ENCODE measurements at places on chromosomes 2 and 18.

DNA sequence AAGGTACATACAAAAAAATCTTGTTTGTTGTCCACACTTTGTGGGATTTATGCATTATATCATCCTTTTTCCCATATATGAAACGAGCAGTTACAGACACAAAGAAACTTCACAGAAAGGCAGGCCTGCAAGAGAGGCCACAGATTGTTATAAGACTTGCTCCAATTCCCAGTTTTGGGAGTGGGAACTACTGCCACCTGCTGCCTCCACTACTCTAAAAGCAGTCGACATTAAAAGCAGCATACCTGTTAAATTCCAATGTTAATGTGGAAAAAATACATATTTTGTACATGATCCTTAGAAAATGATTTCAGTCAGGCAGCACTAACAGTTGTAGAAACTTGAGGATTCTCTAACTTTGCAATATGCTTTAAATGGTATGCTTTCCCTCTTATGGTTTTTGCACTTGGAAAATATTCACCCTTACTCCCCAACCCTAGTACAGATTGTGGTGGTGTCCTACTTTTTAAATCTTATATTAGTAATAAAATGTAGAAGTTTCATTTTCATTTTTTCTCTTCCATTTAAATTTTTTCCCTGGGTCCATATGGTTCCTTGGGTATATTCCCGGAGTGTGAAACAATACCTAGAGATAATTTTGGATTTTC is 37.9 kb downstream of the SLC38A11 start:
- DNase-seq, result no peak

DNA sequence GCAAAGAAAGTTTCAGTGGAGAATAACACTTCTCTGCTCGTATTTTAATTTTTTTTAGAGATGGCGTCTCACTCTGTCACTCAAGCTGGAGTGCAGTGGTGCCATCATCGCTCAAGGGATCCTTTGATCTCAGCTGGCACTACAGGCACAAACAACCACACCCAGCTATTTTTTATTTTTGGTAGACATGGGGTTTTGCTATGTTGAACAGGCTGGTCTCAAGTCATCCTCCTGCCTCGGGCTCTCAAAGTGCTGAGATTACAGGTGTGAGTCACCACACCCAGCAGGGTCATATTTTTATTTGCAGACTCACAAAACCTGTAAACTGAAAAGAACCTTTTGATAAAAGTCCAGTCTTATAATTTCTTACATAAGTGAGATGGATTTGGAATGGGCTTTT is 2.6 kb downstream of the TRAK2 start:
- DNase-seq, result peak; percentile 58

DNA sequence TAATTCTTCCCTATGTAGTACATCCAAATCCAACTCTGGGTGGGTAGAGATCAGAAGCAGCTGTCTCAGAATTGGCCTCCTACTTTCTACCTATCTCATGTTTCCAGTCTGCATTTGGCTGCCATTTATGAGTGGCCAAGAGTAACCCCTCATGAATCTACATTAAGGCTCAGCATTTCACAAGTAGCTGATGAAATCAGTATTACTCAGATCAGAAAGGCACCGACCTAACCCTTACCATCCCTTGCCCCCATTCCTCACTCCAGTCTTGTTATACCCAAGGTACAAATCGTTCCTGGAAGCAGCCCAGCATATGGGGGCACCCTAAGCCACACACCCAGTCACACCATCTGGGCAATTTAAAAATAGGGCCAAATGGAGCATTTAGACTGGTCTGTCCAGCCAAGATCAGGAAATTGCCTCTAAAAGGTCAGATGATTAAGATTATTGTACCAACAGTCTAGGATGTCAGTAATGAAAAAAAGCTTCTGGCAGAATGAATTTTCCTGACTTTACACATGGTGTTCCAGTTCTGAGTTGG is 37.1 kb downstream of the CD28 start:
- DNase-seq, result no peak

- no peak for DNase-seq
These were observed 110.4 kb downstream of the DTNA start for GRCh38 chr18:34820360-34821065.

GRCh38 chr2:63163161-63163820 is 112.7 kb downstream of the OTX1 start:
- no peak for DNase-seq

DNA sequence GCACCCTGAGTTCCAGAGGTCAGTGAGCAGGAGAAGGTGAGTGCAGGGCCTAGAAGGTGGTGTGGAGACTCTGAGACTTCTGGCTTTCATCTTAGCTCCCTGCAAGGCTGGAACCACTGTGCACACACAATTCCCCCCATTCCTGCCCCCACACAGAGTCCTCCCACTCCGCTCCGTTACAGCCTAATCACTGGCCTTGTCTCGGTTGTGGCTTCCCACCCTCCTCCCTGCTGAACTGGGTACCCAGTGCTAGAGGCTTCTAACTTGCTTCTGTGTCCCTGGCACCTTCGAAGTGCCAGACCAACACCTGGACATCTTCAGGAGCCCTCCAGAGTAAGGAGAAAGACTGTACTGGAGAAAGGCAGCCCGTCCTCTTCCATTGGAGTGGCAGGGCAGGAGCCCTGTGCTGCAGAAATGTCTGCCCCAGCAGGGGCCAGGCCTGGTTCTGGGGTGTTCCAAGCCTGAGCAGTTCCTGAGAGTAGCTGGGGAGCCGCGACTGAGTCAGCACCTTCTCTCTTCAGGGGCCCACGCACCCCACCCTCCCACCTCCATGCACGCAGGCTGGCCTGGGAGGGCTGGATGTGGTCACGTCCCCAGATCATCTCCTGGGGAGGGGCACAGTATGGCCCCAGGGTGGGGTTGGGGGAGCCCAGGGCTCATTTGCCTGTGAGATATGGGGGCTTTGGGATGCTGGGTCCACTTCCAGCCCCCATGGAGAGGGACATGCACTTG is 23.4 kb downstream of the CROCC2 start:
- DNase-seq, result no peak

- peak; percentile 25 for DNase-seq
These were observed at the start of gene KYNU for GRCh38 chr2:142877216-142877838. Gene KYNU (plus strand): TSS chr2:142877664. CDS start chr2:142885368, 7,704 bp downstream.

GRCh38 chr2:9222893-9223287 is 16.3 kb downstream of the ASAP2 start:
- no peak for DNase-seq

GRCh38 chr2:85790499-85791188 is 36.9 kb downstream of the ATOH8 start:
- DNase-seq, result no peak

DNA sequence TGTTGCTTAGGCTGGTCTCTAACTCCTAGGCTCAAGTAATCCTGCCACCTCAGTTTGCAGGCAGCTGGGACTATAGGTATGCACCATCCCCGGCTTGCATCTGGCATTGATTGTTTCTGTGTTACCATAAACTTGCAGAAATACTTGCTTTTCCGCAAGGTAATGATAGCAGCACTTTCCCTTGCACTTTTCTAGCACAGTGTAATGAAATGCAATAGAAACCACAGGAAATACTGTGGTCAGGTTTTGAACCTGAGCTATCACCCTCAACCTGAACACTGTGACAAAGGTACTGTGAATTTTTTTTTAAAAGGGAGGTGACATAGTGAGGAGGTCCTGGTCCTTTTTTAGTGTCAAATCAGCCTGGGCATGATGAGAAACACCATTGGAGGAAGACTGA is 38.3 kb downstream of the DHRS9 start:
- no peak for DNase-seq

- no peak for DNase-seq
These were observed 5.5 kb downstream of the HOXD8 start for GRCh38 chr2:176135035-176135440.

GRCh38 chr2:105864262-105864661 is 119.5 kb downstream of the NCK2 start:
- no peak for DNase-seq

- no peak for DNase-seq
These were observed 246.5 kb downstream of the GBX2 start for GRCh38 chr2:235921508-235922191.

- DNase-seq, result no peak
These were observed 7.3 kb downstream of the IL1R1 start for GRCh38 chr2:102149644-102150455.

- no peak for DNase-seq
These were observed 45.8 kb upstream of the EML6 start for GRCh38 chr2:54677476-54678265.

DNA sequence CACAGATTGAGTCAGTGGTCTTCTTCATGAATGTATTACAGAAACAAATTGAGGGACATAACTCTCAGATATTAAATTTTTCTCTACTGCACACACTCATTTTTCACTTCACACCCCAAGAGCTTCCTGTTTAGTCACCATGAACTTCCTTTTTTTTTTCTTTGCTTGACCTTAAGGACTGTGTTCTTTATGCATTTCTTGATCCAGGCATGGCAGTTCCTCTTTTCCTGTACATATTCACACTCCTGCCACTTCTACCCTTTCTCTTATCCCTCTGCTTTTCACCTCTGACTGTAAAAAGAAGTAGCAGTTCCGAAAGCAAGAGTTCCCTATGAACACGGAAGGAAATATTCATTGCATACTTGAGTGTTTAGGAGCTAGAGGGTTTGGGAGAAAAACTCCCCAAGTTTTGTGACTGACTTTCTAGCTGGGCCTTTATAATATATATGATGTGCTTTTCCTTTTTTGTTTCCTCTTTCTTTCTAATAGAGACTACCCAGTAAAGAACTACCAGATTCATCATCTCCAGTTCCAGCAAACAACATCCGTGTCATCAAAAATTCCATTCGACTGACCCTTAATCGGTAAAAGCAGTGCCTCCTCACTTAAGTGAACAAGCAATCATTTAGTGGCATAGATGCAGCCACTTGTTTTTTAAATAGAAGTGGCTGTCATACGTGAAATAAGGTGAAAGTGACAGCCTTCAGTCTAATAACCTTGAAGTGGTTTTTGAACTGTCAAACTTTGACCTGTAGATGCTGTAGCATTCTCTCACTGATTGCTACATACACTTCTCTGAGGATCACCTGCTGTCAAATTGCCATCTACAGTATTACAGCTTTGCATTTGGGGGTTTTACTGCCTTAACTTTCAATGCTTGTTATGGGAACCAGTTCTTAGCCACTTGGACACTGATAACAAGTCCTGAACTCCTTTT is 40.8 kb downstream of the PAPOLG start:
- no peak for DNase-seq

- no peak for DNase-seq
These were observed 11.4 kb downstream of the KCNIP3 start for GRCh38 chr2:95308426-95308990.

DNA sequence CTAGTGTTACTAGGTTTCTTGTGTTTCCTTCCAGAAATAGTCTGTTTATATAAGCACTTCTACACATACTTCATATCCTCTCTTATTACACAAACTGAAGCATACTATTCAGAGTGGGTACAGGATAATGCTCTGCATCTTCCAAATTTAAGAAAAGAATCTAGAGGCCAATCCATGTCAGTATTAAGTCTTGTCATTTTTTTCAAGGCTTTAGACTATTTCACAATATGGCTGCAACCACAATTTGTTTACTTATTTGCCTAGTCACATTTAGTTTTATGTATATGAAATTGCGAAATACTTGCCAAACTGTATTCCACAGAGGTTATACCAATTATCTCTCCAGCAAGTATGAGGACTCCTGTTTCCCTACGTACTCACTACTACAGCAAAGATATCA is 27.9 kb downstream of the IWS1 start:
- no peak for DNase-seq

DNA sequence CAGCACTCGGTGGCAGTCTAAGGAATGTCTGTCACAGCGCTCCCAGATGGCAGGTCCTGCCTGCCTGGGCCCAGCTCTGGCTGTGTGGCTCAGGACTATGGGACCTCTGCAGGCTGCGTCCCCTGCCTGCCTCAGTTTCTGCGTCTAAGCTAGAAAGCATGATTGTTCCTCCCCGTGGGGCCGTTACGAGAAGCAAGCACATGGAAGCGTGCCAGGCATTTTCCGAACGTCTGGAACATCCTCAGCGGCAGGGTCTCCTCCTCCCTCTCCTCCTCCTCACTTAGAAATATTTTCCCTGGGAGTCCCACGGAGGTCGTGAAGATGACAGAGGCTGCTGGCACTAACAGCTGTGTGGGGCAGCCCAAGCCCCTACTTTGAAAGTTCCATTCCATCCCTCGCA is 43.3 kb downstream of the LRRFIP1 start:
- no peak for DNase-seq

DNA sequence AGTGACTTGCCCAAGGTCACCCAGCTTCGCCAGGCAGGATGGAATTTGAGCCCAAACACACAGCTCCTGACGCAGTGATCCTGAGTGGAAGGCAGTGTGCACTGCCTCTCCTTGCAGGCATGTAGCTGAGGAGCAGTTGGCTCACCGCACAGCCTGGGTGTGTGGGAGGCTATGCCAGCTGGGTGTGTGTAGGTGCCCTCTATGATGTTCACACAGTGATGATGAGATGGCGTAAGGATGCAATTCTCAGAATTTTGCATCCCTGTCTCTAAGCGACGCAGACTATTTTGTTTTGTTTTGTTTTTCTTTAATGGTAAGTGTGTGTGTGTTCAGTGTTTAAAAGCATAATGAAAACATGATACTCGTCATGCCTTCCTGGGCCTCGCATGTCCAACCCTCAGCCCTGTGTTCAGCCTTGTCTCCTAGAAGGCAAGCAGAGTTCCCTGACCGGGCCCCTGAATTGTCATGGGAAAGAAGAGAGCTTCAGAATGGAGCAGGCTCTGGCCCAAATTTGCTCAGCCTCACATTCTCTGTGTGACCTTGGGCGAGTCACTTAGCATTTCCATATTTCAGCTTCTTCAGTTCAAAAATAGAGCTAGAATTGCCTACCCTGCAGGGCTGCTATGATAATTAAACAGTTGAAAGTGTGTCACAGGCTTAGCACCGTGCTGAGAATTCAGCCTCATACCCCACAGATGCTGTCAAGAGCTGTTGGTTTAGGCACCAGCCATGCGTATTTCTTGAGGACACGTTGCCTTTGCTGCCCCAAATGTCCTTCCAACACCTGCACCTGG is 603.6 kb upstream of the RAB6C start:
- DNase-seq, result no peak

DNA sequence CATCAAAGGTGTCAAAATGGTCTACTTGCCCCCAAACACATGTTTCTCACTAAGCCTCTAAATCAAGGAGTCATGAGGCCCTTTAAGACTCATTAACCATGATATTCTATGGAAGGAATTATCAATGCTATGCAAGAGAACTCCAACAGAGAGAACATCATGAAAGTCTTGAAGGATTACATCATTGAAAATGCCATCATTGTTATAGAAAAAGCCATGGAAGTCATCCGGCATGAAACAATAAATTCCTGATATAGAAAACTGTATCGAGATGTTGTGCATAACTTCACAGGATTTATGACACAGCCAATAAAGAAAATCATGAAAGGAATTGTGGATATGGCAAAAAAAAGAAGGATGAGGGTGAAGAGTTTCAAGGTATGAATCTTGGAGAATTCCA is 1363.6 kb upstream of the CDH2 start:
- DNase-seq, result no peak

- no peak for DNase-seq
These were observed 422.9 kb upstream of the TRIB2 start for GRCh38 chr2:12293874-12294273.

DNA sequence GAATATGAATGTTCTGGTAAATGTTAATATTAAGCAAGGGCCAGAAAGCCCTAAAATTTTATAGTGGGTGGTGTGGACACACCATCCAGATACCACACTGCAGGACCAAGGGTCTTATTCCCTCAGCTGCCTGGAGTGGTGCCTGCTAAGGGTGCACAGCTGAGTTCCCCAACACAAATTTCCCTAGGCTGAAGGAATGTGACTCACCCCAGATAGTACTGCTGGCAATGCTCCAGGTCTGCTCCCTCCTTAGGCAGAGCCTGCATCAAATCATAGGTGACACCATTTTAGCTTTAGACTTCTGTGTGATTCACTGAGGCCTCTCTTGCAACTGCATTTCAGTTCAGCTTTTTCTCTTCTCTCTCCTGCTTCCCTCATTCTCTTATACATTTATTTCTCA is 321.1 kb downstream of the SATB2 start:
- no peak for DNase-seq

GRCh38 chr18:49858309-49859020 is 45.1 kb upstream of the ACAA2 start:
- no peak for DNase-seq
